ENCODE measurements at places on chromosomes 7 and 10. TPM values are rescaled to one million over a fixed set of nuclear protein-coding genes. Genes with fewer than 3 reads are reported as not detected.

GRCh38 chr7:110148054-110148453, 942.9 kb upstream of the LRRN3 start:
- ATAC-seq, result no peak

DNA sequence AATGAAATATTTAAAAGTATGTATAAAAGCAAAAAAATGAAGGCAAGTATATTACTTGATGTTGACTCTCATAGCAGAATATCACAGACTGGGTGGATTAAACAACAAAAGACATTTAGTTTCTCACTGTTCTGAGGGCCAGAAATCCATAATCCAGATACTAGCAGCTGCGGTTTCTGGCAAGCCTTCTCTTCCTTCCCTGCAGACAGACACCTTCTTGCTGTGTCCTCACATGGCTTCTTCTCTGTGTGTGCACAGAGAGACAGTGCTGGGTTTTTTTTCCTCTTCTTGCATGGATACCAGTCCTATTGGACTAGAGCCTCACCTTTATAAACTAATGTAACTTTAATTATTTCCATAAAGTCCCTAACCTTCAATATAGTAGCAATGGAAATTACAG, 127.9 kb upstream of the AKR1E2 start:
- no peak for ATAC-seq

GRCh38 chr10:133292919-133293809, 15.5 kb downstream of the TUBGCP2 start:
- ATAC-seq, result peak; percentile 11

DNA sequence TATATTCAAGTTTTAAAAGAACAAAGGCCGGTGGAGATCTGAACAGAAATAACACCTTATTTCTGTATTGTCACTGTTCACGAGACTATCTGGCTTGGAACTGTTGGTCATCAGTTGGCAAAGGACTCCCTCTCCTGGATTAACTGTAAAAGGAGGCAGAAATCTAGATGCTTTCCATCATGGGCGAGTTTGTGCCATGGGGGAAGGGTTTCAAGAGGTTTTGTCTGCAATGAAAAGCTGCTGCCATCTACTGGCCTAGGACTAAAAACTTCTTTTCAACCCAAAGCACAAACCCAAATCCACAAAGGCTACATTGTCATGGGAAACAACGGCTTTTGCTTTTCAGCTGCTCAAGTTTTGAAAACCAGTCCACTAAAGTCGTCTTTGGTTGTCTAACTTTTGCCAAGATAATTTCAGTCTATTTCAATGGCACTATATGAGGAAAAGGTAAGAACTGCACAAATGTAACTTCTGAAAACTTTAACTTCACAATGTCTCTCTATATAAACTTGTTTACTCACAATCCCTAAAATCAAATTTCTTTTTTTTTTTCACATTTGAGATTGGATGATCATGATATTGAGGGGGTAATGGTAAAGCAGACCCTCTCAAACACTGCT, 196.8 kb downstream of the SKAP2 start:
- peak; percentile 62 for ATAC-seq

Gene UPP1
- total RNA-seq, result 12.8 TPM

Gene GSTO2
- 0.27 TPM for total RNA-seq

GRCh38 chr10:9950070-9950469, 1067.6 kb upstream of the CELF2 start:
- ATAC-seq, result no peak

GRCh38 chr7:27605689-27606269, 56.9 kb downstream of the HIBADH start:
- no peak for ATAC-seq

- no peak for ATAC-seq
Observed at GRCh38 chr7:147510923-147511322, 1079.6 kb upstream of the C7orf33 start.

DNA sequence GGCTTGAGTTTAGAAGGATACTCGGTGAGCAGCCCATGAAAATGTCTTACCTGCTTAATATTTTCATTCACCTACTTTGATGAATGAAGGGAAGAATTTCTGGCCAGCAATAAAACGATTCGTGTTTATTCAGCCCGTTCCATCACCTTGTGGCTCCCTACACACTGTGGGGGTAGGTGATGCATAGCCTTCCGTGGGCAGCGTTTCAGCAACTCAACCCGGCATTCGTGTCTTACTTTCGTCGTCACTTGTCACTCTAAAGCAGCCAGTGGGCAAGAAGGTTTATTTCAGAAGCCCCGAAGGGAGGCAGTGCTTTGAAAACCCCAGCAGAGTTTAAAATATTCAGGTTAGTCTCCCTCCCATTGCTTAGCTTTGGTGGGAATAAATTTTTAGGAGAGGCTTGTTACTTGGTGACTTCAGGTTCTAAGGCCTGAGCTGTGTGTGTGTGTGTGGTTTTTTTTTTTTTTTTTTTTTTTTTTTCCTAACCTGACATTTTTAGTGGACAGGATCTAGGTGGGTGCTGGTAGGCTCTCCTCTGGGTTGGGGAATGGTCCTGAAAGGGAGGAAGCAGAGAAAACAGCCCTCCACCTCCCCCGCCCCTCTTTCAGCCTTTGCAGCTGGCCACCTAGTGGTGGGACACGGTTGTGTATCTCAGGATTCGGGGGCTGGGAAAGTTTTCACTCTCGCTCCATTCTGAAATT, 1.8 kb downstream of the GRK5 start:
- ATAC-seq, result no peak

Gene TTYH3
- total RNA-seq, result 11.2 TPM

- ATAC-seq, result no peak
Observed at GRCh38 chr10:6361869-6362268, 159.1 kb downstream of the PFKFB3 start.

- ATAC-seq, result no peak
Observed at GRCh38 chr10:44577533-44577932, 192.6 kb upstream of the CXCL12 start.

DNA sequence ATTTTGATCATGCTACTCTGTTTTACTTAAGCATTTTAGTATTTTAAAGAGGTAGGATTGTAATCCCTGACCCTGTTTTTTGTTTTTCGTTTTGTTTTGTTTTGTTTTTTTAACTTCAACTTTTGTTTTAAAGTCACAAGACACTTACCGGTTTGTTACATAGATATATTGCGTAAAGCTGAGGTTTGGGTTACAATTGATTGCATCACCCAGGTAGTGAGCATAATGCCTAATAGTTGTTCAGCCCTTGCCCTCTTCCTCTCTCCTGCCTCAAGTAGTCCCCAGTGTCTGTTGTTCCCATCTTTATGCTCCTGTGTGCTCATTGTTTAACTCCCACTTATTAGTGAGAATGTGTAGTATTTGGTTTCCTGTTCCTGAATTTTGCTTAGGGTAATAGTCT, 93.1 kb upstream of the TEX47 start:
- no peak for ATAC-seq

GRCh38 chr7:114255404-114255841, 159.2 kb upstream of the FOXP2 start:
- ATAC-seq, result no peak

GRCh38 chr7:126696256-126697038, 556.3 kb downstream of the GRM8 start:
- ATAC-seq, result no peak

DNA sequence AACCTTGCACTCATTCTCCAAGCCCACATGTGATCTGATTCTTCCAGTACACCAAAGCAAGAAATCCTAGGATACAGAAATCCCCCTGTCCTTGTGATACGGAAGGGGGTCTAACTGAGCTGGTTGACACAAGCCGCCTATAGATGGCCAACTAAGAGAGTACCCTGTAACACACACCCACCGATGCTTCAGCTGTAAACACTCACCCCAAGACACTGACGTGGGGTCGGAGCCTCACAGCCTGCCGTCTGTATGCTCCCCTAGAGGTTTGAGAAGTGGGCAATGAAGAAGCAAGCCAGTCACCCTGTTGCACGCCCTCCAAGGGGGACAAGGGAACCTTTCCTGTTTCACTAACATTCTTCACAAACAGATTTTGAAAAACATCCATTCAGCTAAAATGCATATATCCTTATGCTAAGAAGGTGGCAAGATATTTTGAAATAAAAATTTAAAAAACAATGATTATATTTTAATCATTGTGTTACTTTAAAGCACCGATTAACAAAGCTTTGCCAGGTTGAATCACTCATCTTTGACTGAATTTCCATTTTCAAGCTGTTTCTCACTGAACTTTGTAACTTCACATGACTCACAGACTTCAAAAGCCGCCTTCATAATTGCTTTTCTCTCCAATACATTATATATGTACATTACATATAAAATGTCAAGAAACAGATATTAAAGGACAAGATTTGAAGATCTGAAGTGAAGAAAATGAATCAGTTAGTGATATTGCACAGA, 329.3 kb downstream of the ARL4A start:
- ATAC-seq, result no peak

DNA sequence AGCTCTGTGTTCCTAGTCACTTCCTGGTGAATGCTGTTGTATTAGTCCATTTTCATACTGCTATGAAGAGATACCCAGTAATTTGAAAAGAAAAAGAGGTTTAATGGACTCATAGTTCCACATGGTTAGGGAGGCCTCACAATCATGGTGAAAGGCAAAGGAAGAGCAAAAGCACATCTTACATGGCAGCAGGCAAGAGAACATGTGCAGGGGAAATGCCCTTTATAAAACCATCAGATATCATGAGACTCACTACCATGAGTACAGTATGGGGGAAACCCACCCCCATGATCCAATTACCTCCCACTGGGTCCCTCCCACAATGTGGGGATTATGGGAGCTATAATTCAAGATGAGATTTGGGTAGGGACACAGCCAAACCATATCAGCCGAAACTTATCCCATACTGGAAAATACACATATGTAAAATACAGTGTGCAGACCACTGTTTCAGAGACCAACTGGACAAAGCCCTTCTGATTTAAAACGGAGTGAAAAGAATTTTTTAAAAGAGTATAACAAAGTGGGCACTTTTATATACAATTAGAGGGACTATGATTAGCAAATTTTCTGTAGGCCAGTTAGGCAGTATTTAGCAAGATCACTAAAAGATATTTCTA, 8.0 kb downstream of the CYREN start:
- ATAC-seq, result no peak

- ATAC-seq, result no peak
Observed at GRCh38 chr10:64690194-64690593, 1169.0 kb downstream of the REEP3 start.

DNA sequence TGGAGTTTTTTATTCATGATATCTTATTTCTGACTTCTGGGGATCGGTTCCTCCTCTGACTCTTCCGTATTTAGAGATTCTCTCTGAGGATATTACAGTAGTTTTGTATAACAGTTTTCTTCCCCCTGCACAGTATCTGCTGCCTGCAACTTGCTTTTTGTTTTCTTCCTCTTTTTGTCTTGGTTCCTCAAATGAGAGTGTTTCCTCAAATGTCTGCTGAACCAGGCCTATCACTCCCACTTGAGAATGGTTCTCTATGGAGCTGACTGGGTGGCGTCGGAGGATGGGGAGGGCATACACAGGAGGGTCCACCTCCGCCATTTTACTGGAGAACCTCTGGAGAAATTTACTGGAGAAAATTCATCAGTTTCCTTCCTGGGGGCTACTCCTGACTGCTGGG, 27.7 kb downstream of the ARHGAP22 start:
- ATAC-seq, result no peak

Gene SUGCT
- 9.8 TPM for total RNA-seq

Gene MGAM2
- 0.54 TPM for total RNA-seq

- no peak for ATAC-seq
Observed at GRCh38 chr10:71076473-71077142, 135.8 kb upstream of the UNC5B start.

DNA sequence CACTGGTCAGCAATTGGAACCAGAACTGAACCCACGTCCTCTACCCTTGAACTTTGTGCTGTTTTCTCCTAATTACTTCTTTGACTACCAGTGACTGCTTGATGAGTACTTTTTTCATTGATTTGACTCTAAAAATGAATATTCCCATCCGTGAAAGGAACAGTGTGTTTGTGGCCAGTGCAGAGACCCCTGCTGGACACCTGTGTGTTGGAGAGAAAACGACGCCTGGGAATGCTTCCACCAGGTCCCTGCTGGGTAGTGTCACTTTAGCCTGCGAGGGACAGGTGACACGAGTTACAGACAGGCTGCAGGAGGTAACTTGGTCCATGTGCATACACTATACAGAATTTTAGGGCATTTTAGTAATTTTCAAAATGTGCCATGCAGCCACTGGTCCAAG, 6.8 kb upstream of the GJD4 start:
- no peak for ATAC-seq

- ATAC-seq, result no peak
Observed at GRCh38 chr7:107725138-107725740, 18.7 kb upstream of the CBLL1 start.

Gene RAPGEF5
- 24.2 TPM for total RNA-seq

DNA sequence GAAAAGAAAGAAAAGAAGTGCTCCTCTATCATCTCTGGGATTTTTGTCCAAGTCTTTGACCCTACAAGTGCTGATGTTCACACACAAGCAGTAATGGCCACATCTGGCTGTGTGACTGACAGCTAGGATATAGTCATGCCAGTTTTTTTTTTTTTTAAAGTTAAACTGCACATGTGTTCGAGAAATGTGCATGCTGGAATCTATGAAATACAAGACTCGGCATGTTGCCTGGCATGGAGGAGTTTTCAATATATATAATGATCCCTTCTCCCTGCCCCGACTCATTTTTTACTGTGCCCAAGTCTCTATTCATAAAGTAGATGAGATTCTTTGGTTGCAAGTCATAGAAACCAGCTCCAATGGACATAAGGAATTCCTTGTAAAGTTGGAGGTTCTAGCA, 60.4 kb upstream of the FGFR2 start:
- no peak for ATAC-seq

Gene IQCE
- 9.7 TPM for total RNA-seq

GRCh38 chr10:129921065-129921670, 42.9 kb downstream of the EBF3 start:
- no peak for ATAC-seq

Gene GNA12
- 22.5 TPM for total RNA-seq

DNA sequence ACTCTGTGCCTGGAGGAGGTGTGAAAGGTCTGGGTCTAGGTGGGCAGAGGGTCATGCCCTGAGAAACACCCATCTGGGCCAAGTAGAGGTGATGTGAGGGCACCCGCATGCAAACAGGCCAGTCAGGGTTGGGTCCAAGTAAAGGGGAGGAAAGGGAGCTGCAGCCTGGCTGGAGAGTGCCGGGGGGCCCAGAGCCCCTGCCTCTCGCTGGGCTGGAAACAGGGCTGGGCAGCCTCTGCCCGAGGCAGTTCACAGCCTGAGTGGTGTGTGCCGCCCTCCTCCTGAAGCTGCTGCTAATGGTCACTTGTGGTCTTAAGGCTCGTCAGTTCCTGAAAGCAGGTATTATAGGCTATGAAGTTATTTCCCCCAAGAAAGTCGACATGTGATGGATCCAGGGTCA, 7.3 kb downstream of the CYP2E1 start:
- ATAC-seq, result no peak

All from gastroesophageal sphincter (tissue), 4 donors.